ENCODE measurements at places on chromosomes 6 and 20.

DNA sequence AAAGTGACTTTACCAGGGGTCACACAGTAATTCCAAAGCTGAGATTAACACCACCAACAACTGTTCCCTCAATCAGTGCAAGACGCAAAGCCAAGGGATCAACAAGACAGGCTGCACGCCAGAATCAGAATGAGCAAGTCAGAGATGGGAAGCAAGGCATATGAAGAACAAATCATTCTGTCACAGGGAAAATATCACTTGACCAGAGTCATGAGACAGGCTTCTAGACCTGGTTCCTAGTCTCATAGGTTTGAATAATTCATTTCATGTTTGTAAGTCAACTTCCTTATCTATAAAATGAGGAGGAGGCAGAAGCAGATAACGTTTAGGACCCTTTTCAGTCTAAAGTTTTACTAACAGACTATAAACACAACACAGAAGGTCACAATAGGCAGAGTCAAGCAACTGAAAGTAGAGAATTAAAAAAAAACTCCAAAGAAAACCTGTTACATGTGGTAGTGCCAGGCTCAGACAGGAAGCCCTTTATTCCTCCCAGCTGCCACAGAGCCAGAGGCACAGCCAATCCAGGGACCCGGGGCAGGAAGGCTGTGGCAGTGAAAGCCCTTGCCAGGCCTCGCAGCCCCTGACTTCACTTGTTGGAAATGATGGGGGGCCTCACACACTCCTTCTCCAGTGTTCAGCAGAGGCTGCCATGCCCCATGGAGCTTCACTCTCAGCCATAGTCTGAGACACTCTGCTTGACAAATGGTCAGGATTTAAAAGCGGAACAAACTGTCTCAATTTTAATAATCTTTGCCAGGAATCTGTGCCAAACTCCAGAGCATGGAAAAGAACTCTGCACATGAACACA lies 29.2 kb upstream of the DST start:
- no peak for DNase-seq

DNA sequence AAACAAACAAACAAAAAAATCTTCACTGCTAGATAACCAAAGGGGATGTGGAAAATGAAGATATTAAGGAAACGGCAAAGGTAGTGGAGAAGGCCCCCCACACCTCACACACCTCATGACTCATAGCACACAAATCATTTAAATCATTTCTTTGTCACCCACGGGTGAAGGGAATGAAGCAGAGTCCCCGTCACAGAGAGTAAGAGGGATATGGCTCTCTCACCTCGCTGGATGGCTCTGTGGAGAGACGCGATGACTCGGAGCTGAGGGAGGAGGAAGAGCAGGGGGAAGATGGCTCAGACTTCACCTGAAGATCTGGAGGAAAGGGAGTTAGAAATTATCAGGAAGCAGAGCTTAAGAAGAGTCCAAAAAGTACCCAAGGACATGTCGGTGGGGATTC lies 1.2 kb downstream of the ATF6B start:
- DNase-seq = no peak

DNA sequence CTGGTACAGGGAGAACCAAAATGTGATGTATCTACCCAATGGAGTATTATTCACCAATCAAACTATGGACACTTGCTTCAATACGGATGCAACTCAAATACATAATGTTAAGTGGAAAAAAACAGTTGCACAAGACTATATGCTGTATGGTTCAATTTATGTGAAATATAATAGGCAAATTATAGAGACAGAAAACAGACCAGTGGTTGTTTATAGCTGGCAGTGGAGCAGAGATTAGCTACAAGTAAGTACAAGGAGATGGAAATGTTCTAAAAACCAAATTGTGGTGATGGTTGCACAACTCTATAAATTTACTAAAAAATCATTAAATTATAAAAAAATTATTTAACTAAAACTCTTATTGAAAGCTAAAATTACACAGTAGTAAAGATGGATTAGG lies 113.2 kb downstream of the PRDM1 start:
- DNase-seq = no peak

- DNase-seq = no peak
Measured at GRCh38 chr6:40956936-40957335, 82.1 kb downstream of the UNC5CL start.

GRCh38 chr6:376827-377640 lies 14.5 kb upstream of the IRF4 start:
- no peak for DNase-seq

DNA sequence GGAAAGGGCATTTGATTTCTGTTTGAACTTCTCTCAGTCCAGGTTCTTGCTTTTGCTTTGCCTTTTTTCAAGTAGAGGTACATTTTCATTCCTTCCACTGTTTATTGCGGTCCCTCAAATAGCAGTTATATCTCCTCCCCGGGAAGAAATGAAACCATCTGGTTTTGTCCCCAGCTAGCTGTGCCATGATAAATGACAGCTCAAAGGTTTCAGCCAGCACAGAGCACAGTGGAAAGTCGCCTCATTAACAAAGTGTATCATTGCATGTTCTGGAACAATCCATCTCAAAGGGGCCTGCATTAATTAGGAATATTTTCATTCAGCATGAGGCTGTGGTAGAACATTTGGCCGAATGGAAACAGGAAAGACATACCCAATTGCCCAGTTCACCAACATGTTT lies 146.0 kb downstream of the EDN3 start:
- no peak for DNase-seq

- no peak for DNase-seq
Measured at GRCh38 chr6:56699066-56699654, 56.5 kb upstream of the DST start.

GRCh38 chr20:55855052-55855451 lies 150.3 kb downstream of the CBLN4 start:
- no peak for DNase-seq

GRCh38 chr20:56423211-56423610 lies 11.2 kb downstream of the CASS4 start:
- DNase-seq = no peak

DNA sequence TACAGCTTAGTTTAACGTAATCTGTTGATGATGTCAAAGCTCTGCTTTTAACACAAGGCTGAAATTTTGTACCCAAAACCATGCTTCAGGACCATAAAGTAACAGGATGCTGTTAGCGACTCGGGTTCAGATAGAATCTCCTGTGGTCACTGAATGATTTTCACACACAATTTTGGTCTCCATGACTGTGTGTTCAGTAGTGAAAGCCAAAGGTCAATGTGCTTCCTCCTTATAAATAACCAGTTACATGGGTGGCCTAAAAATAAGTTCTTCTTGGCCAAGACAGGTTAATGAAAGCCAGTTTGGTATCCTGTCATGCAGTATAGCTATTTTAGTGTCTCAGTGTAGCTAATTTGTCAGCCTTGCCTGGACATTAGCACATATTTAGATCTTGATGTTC lies 19.1 kb upstream of the LOC128125822 start:
- no peak for DNase-seq

DNA sequence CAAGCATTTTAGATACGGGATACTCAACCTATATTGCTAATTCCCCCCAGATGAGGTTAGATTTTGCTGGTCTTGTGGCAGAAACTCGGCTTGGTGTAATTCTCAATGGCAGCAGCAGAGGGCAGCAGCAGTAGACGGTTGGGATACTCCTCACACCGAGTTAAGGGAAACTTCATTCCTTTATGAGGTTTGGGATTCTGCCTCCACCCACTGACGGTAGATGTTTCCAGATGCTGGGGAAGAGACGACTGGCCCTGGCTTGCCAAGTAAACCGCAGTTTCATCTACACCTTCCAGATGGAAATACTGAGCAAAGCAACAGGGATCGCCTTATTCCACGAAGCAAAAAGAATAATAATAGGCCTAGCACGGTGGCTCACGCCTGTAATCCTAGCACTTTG lies 8.2 kb upstream of the TBC1D7 start:
- peak; percentile 82 for DNase-seq

GRCh38 chr6:154232013-154232910 lies 124.3 kb downstream of the IPCEF1 start:
- no peak for DNase-seq

DNA sequence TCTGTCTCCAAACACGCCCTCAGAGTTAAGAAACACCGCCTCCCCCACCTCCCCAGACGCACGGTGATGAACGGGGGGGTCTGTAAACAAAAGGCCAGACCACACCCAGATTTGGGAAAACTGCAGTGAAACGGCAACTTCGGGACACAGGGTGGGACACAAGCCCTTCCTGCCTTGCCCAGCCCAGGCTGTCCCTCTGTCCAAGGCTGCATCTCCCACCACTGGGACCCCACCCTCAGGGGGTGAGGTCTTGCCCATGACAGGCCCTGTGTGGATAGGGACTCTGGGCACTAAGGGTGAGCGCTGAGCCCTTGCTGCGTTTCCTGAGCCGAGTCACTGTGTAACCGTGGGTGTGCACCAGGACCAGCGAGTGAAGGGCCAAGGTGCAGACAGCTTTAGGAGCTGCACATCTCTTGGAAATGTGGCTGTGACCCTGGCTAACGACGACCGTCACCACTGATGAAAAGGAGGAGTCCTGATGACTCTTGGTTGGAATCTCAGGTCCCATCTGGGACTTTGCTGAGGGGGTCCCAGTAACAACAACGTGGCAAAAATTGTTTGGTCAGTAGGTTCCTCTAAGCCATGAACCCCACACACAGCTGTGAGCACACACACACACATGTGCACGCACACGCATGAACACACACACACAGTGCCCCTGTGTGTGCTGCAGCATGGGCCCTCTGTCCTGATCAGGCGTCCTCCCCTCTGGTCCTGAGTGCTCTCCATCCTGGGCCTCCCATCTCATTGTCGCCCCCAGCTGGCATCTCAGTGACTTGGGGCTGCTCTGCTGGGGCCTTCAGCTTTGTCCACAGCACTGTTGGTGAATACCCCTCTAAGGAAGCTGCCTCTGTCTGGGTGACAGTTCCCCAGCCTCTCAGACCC lies 100.6 kb downstream of the RAMACL start:
- peak; percentile 29 for DNase-seq

DNA sequence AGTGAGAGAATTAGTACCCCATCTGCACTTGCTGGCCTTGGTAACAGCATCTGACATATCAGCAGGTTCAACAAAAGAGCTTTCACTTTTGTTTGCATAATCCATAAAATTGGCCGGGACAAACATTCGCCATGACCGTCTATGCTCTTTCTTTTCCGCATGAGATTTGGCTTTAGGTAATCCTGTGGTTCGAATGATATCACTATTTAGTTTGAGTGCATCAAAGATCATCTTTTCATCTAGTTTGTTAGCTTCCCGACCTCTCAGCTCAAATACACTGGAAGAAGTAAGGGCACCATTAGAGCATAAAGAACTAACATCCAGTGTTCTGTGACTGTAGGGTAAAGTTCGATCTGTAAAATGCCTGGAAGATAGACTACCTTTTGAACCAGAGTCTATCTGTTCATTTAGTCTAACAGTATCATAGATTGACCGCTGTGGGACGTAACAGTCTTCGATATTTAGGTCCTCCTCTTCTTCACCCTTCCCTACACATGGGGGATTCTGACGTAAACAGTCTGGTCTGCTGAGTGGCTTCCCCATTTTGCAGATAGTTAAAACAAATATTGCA lies 101.6 kb downstream of the DST start:
- DNase-seq = no peak

GRCh38 chr20:12717061-12717460 lies 291.7 kb upstream of the SPTLC3 start:
- DNase-seq = no peak

DNA sequence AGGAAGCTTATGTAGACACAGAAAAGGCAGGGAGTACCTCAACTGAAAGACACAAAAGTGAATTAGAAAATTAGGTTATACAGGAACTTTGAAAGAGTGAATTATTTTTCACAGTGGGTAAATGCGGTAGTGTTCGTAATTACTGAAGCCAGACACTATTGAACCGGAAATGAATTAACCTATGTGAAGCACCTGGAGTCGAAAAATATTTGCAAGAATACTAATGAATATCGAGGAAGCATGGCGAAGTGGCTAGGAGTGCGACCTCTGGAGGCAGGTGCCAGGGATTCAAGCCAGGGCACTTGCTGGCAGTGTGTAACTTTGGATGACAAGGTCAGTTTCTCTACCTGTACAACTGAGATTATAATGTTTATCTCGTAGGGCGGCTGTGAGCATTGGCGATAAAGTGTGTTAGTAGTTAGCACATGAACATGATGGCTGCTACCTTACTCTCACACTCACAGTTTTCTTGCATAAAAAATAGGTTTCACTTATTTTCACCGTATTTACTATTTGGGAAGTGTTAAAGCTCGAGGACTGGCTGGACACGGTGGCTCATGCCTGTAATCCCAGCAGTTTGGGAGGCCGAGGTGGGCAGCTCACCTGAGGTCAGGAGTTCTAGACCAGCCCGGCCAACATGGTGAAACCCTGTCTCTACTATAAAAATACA lies 567 bp upstream of the SLC18B1 start:
- peak; percentile 60 for DNase-seq

GRCh38 chr6:44157152-44157521 lies 1.5 kb upstream of the CAPN11 start:
- no peak for DNase-seq

DNA sequence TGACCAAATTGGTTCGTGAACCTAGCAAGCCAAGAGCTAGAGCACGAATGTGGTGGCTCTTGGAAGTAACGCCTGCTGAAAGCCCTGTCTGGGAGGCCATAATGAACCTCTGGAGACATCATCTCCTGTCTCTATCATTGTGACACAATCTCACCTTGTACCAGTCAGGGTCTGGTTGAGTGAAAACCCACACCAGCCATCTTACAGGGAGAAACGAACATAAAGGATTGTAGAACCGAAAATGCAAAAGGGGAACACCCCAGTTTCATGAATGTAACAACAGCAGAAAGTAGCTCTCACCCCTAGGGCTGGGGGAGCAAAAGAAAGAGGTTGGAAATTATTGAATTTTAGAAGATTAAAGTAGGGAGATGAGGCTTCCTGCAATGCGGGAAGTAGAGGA lies 50.9 kb upstream of the TAB2 start:
- DNase-seq = no peak

DNA sequence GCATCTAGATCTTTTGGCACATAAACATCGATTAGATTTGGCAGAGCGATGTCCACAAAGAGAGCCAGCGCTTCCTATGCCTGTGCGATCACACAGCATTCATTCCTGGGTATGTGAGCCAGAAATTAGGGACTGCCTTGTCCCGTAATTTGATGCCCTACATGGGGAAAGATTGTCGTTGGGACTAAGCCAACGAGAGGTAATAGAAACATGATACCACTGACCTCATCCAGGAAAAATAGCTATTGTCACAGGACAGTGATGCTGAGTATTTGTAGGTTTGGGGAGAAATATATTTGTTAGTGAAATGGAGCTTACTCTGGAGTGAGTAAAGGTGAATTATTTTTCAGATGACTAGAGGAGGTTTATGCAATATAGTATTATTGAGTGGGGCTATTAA lies 154.0 kb downstream of the TSHZ2 start:
- no peak for DNase-seq

DNA sequence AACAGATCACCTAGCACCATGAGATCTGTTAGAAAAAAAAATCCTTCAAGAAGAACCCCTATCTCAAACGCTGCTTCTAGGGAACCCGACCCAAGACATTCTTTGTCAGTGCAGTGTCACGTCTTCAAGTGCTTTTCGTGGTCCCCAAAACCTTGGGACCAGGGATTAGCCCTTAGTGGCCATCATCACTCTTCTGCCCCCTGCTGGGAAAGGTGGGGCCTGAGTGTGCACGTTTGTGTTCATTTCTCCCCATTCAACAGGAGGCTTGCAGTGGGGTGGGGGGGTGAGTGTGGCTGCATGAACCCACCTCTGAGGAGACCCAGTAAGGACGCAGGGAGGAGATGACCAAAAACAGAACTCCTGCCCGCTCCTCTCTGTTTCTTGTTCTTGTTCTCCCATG lies 218.2 kb upstream of the RNF24 start:
- DNase-seq = no peak
